NCI-H1048 (cell line): ENCODE measurements at places on chromosomes 11 and 22.

- no peak for DNase-seq
Observed at GRCh38 chr11:76666408-76666807, 4.1 kb downstream of the LRRC32 start.

- no peak for DNase-seq
Observed at GRCh38 chr11:115244296-115244695, 259.9 kb downstream of the CADM1 start.

DNA sequence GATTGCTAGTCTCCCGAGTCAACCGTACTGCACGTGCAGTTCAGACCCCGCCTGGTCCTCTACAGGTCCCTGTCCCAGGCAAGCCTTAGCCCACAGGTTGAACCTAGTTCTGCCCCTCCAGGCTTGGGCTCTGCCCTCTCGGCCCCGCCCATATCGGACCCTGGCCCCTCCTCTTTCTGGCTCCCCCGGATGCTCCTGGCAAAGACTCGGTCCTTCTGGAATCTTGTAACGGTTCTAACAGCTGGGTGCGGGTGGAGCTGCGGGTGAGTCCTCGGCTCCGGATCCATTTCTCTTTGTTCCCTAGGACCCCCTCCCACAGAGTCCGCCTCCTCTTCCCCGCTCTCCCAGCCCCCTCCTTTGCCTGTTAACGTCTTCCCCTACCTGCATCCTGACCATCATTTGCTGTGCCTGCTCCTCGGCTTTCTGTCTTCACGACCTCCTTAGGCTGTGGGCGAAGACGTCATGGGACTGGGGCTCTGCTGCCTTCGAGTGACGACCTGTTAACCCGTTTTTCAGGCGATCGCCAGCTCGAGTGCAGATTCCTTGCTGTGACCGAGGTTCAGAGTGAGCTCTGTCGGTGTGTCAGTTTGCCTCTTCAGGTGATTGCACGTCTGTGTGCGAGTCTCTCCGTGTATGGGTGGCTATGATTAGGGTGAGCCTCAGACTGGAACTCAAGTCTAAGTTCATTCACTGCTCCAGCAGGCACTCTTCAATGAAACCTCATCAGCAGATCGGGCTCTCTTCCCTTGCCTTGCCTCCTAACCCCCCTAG, at the start of gene DNHD1:
DNHD1 (plus strand) TSS at position 212 of the 771 bp plus-strand sequence. CDS start 936 bp downstream, outside the sequence.
- no peak for DNase-seq

- DNase-seq = no peak
Observed at GRCh38 chr11:21615955-21616371, 576.9 kb upstream of the ANO5 start.

GRCh38 chr22:45804986-45805325, 133.3 kb downstream of the ATXN10 start:
- DNase-seq = no peak

GRCh38 chr22:41280065-41280464, 5.9 kb downstream of the RANGAP1 start:
- no peak for DNase-seq
